Upper lobe of left lung (tissue), 6 donors: ENCODE measurements at places on chromosomes 3 and 15. TPM values are rescaled to one million over a fixed set of nuclear protein-coding genes. Genes with fewer than 3 reads are reported as not detected.

GRCh38 chr3:46359733-46360493 lies 6.0 kb downstream of the CCR2 start:
- no peak for DNase-seq

GRCh38 chr3:63538919-63539318 lies 113.6 kb upstream of the SNTN start:
- no peak for DNase-seq

TTLL13 gene
- total RNA-seq: not detected

DNA sequence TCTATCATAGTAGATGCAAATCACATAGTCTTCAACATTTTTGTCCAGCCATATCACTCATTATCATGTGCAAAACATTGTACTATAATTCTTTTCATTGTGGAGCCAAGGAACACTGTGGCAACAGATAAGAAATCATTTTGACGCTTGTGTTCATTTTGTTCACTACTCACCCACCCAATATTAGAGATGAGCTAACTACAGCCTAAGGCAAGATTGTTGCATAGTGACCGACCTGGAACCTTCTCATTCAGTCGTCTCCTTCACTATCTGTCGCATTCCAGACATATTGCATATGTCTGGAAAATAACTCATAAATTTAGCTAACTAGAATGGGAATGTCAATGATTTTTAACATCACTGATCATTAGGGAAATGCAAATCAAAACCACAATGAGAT lies 270.3 kb downstream of the CGGBP1 start:
- DNase-seq: no peak

- no peak for DNase-seq
These were observed 7.6 kb upstream of the SEMA7A start for GRCh38 chr15:74441248-74441941.

- no peak for DNase-seq
These were observed 682 bp downstream of the ITPKA start for GRCh38 chr15:41494190-41494921.

BUB1B gene
- total RNA-seq: 0.79 TPM
